ENCODE measurements at places on chromosomes 5 and 9.

- no peak for DNase-seq
These were observed 54.7 kb downstream of the ANXA2R start for GRCh38 chr5:42985129-42986037.

DNA sequence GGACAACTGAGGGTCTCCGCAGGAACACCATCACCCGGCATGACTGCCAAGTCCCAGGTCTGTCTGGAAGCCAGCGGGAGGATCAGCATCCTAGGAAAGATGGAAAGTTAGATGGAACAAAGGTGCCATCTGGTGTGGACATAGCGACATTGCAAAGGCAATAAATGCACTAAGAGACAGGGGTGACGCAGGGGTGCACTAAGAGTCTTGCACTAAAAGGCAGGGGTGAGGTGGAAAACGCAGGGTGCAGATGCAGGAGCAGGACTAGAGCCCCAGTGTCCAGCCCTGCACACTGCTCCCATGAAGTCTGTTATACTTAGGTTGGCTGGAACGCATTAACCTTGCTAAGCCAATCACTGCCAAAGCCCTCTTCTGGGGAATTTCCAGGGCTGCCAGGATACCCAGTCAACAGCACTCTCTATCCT is 15.5 kb downstream of the ATOX1 start:
- DNase-seq: no peak

- DNase-seq: no peak
These were observed 129.0 kb downstream of the MCTP1 start for GRCh38 chr5:95155888-95156287.

DNA sequence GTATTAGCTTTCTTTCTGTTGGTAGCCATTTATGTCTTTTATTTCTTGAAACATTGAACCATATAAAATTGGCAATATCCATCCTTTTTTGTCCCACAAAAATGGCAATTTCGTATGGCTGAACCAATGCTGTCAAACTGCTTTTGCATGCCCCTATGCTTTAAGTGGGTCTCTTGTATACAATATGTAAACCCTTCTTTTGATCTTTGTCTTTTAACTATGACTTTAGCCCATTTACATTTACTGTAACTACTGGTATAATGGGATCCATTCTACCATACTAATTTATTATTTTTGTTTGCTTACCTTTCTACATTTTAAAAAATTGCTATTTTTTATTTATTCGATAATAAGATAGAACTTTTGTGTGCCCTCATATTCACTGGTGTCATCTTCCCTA is 93.4 kb downstream of the TENT4A start:
- DNase-seq: no peak

DNA sequence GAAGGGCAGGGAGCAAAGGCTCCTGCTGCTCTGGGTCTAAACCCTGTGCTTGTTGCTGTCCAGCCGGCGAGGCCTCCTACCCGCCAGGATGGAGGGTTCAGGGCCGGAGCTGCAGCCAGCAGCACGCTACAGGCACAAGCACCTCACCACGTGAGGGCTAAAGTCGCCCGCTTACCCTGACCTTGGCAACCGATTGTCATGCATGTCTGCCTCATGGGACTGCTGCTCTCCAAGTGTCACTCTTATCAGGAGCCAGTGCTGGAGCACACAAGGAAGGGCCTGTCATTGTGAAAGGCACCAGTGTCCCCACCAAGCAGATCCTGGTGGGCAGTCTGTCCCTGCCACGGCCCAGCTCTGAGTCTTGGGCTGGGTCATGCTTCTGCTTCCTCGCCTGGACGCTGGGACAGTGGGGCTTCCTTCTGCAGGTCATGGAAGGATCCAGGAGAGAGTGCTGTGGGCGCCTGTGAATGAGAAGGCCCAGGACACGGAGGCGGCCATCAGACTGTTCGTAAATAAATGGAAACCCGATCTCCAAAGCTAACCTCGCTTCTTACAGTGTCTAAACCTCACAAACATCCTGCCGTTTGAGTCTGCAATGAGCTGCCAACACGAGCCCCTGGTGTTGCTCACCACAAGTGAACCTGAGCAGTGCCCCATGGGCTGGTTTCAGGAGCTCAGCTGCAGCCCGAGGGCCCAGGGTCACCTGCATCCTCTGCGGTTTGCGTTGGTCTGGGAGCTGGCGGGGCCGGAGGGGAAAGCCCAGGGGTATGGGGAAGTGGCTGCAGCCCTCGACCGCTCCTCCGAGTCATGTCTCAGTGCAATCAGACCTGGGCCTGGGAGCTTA is 58.2 kb upstream of the RXRA start:
- peak; percentile 71 for DNase-seq

DNA sequence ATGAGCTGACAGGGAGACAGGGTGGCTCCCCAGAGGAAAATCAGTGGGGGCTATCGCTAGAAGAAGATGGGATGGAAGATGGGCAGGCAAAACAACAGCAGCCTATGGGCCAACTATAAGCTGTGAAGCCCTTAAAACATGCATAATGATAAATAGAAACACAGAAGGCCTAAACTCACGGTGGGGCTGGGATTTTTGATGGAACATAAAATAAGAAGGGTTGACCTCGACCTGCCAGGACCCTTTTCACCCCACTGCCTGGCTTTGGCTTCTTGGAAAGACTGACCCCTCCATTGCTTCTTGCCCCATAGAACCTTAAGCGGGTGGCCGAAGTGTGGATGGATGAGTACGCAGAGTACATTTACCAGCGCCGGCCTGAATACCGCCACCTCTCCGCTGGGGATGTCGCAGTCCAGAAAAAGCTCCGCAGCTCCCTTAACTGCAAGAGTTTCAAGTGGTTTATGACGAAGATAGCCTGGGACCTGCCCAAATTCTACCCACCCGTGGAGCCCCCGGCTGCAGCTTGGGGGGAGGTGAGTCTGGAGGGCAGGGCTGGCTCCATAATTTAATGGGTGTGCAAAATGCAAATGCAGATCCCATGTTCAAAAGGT is 36.5 kb upstream of the SAP30L start:
- DNase-seq: no peak

GRCh38 chr5:6713274-6714225 is at the start of gene TENT4A:
TENT4A (plus strand) TSS chr5:6713432; CDS start chr5:6713984, 552 bp downstream.
- no peak for DNase-seq

GRCh38 chr5:129199308-129199707 is 104.8 kb downstream of the ISOC1 start:
- no peak for DNase-seq

DNA sequence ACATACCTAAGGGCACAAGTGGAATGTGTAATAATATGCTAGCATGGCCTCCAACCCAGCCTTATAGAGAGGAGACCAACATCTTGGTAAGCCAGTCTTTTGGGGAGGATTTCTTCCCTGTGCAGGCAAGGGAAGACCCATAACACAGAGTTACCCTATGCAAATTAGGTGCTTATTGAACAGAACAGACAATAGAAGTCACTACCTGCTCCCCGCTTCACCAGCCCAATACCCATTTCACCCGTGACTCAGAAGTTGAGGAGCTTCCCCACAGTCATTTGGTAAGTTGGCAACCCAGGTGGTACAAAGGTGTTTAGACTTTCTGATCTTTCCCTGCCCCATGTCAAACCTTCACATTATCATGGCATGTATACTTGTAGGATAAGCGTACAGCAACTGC is 44.6 kb downstream of the AOPEP start:
- no peak for DNase-seq

DNA sequence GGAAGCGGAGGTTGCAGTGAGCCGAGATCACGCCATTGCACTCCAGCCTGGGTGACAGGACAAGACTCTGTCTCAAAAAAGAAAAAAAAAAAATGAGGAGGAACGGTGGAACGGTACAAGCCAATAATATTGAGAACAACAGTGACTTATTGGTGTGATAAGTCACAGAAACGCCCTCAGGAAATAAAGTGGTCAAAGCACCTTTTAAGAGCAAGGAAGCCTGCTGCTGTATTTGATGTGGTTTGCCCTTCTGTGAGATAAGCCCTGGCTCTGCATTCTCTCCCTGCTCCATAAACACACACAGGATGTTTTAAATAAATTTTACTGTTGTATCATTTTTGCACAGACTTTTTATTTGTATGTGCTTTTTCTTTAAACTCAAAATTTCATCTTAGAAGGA is 269.9 kb upstream of the MSX2 start:
- no peak for DNase-seq

DNA sequence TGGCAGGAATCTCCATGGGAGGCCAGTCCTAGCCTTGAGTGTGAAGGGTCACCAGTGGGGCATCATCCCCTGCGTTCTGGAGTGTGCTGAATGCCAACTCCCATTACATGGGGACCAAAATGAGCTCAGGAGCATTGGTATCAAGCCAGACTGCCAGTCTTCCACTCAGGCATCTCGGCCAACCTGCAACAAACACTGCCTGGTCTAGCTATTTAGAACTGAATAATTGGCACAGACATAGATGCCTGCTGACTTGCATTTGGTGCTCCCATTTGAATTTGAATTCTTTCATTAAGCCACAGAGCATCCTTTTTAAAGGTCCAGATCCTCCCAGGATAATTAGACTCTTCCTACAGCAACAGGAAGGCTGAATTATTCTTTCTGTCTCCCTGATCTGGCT is 116.6 kb upstream of the ABCA1 start:
- DNase-seq: no peak

- DNase-seq: no peak
These were observed 107.6 kb downstream of the GRIA1 start for GRCh38 chr5:153598099-153598498.

DNA sequence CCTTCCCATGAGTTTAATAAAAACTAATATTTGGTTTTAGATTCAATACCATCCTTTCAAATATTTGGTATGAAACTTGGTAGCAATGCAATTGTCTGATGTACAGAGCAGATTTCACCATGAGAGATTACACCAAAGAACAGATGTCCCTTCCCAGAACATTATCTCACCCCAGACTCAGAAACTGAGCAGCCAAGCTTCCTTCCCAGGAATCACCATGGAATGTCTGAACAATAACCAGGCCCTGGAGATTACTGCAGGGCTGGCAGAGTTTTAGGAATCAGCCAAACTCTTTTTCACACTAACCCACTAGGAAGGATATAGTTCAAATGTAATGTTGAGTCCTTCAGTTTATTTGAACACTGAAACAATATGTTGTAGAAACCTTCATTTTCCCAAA is 23.9 kb downstream of the CLTA start:
- DNase-seq: no peak

GRCh38 chr5:125402787-125403186 is 656.3 kb upstream of the ZNF608 start:
- DNase-seq: no peak

DNA sequence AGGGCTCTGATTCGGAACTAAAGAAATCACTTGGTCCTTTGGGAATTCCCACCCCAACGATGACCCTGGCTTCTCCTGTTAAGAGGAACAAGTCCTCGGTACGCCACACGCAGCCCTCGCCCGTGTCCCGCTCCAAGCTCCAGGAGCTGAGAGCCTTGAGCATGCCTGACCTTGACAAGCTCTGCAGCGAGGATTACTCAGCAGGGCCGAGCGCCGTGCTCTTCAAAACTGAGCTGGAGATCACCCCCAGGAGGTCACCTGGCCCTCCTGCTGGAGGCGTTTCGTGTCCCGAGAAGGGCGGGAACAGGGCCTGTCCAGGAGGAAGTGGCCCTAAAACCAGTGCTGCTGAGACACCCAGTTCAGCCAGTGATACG is 83.4 kb downstream of the GOLPH3 start:
- DNase-seq: no peak

- DNase-seq: no peak
These were observed 49.3 kb upstream of the FANCC start for GRCh38 chr9:95366731-95367325.

GRCh38 chr5:135578685-135579341 is at the start of gene CXCL14:
CXCL14 (minus strand) TSS chr5:135578991; CDS start chr5:135578778, 213 bp downstream.
- no peak for DNase-seq

GRCh38 chr9:129400971-129401622 is 219.8 kb downstream of the C9orf50 start:
- no peak for DNase-seq

DNA sequence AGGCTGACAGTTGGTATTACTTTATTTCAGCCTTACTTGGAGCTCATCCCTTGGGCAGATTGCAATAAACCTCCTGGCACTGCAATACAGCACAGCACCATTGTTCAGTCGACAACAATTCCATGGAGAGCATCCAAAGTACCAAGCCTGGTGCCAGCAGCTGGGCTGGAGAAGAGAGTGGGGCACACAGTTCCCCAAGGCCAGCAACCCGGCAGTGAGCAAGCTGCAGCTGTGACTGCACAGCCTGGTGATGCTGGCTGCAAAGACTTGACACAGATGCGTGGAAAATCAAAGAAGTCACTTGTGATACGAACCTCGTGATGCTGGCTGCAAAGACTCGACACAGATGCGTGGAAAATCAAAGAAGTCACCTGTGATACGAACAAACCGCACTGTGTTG is 125.4 kb downstream of the ATPSCKMT start:
- no peak for DNase-seq

DNA sequence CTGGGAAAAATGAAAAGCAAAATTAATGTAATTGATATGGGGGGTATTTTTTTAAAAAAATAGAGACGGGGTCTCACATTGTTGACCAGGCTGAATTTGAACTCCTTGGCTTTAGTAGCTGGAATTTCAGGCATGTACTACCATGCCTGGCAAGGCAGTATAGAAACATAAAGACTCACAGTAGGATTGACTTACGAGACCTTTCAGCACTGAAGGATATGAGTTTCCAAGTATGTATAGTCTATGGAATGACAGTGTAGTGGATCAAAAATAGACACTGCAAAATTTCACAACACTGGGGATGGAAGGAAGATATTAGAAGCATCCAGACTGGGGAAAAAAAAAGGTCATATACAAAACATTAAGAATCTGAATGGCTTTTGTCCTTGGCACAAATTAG is 6.8 kb downstream of the DCP2 start:
- no peak for DNase-seq

- no peak for DNase-seq
These were observed 87.2 kb upstream of the DMRT1 start for GRCh38 chr9:754150-754931.

GRCh38 chr5:40754381-40755092 is 1.2 kb downstream of the TTC33 start:
- DNase-seq: peak; percentile 8

- DNase-seq: no peak
These were observed 194.4 kb downstream of the TAF11L14 start for GRCh38 chr5:17828681-17829080.

- DNase-seq: no peak
These were observed 1.0 kb downstream of the SMIM3 start for GRCh38 chr5:150779397-150780186.

- no peak for DNase-seq
These were observed 556.3 kb downstream of the PDE4D start for GRCh38 chr5:59337240-59337639.

DNA sequence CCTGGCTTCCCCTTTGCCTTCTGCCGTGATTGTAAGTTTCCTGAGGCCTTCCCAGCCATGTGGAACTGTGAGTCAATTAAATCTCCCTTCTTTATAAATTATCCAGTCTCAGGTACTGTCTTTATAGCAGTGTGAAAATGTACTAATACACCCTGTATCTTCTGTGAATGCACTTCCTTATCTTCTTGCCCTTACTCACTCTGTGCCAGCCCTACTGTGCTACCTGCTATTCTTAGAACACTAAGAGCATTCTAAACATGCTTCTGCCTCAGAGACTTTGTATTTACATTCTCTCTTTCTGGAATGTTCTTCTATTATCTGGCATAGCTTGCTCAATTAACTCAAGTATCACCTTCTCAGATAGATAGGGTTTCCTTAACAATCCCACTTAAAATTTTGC is 164.4 kb upstream of the EDIL3 start:
- no peak for DNase-seq

GRCh38 chr9:19901586-19901985 is 112.7 kb upstream of the SLC24A2 start:
- DNase-seq: no peak
